Tibial artery (tissue), 4 donors: ENCODE measurements at places on chromosomes 6 and 20.

DNA sequence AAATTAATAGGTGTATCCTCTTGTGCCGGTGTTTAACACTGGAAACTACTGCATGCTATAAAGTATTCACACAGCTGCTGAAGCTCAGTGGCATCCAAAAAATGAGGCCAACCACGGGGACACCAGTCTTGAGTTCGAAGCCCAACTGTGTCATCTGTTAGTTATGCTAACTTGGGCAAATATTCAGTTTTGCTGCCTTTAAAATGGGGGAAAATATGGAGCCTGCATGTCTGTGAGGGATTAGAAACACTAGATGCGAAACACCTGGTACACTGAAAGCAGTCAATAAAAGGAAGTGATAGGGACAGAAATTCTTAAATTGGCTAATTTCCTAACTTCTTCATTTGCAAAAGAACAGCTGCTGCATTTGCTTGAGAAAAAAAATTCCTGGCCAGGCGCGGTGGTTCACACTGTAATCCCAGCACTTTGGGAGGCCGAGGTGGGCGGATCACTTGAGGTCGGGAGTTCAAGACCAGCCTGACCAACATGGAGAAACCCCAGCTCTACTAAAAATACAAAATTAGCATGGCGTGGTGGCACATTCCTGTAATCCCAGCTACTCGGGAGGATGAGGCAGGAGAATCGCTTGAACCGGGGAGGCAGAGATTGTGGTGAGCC is 36.6 kb upstream of the MLIP start:
- H3K27ac ChIP-seq = no peak overlapping the region
- H3K4me1 ChIP-seq = no peaks in the 10 kb centered on the region
- no peak overlapping the region for H3K4me3 ChIP-seq
- no peak for DNase-seq
- no peaks in the 10 kb centered on the region for H3K36me3 ChIP-seq

- no peaks in the 10 kb centered on the region for H3K27me3 ChIP-seq
- no peak overlapping the region for H3K4me3 ChIP-seq
- no peak for DNase-seq
- H3K36me3 ChIP-seq = no peaks in the 10 kb centered on the region
- H3K4me1 ChIP-seq = no peaks in the 10 kb centered on the region
These were observed 19.9 kb downstream of the SMPDL3A start for GRCh38 chr6:122809001-122809400.

DNA sequence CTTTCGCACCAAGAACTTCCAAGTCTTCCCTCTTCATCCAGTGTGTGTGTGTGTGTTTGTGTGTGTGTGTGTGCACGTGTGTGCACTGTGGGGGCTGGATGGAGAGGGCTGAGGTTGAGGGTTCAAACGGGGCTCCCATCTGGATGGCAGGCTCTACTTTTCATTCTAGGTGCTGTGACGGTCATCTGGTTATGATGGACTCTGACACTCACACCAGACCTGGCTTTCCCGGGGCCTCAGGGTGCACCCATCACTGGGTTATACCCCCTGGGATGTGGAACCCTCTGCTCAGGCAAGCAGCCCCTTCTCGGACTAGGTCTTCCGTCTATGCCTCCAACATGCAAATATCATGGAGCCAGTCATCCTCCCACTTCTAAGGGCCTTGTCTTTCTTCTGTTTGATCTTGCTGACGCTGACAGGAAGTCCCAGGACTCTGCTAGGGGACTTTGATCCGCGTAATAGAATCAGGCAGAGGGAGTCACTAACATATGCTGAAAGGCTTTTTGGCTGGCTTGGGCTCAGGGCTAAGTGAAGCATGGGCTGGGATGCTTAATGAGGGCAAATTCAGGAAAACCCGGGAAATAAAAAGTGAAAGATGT is 313.6 kb downstream of the CDC5L start:
- H3K4me3 ChIP-seq = no peak overlapping the region
- no peaks in the 10 kb centered on the region for H3K36me3 ChIP-seq
- H3K4me1 ChIP-seq = no peaks in the 10 kb centered on the region
- no peaks in the 10 kb centered on the region for H3K27me3 ChIP-seq

DNA sequence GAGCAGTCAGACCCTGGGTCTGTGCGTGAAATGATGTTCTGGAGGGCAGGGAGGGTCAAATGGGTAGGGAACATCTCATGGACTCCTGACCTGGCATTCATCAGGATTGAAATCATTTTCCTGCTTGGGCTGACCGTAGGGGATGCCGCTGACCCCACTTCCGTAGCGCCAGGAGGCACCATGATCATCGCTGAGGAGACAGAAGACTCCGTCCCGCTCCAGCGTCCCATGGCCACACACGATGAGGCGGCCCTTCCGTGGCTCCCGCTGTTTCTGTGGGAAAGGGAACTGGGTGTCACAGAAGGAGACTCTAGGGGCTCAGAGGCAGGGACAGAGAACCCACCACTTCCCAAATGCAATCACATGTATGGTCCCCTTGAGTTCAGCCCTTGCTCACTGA is 2.3 kb downstream of the NEU1 start:
- H3K36me3 ChIP-seq = peaks cover 35% of the 10 kb centered on the region
- no peaks in the 10 kb centered on the region for H3K4me1 ChIP-seq
- H3K4me3 ChIP-seq = no peak overlapping the region
- no peak overlapping the region for H3K27ac ChIP-seq

DNA sequence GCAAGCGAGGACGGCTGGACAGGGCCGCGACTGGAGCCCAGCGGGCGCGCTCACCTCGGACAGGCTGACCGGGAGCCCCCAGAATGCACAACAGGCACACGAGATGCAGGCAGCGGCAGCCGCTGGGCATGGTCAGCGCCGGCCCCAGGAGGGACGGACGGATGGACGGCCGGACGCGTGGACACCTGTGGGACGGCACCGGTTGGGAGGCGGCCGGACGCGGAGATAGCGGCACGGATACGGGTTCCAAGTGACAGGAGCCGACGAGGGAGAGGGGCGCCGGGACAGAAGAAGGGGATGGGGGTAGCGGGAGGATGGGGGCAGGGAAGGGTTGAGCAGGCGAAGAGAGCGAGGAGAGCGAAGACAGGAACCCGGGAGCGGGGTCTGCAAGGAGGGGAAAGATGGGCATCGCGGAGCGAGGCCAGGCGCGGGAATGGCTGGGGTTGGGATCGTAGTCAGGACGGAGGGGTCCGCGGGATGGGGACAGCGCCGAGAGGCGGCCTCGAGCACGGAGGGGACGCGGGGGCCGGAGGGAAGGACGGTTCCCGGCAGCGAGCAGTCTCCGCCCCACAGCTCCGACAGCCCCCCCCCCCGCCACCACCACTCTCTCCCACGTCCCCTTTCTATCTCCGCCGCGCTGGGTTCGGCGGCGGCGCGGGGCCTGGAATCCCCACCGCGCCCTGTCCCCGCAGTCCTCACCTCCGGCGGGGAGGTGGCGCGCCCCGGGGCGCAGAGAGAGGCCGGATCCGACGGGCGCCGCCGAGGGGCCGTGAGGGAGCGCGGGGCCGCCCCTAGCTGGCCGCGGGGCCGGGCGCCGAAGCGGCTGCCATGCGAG is 435 bp downstream of the DLK2 start:
- H3K27me3 ChIP-seq = no peaks in the 10 kb centered on the region
- H3K27ac ChIP-seq = no peak overlapping the region
- peak; percentile 89 for DNase-seq
- H3K4me1 ChIP-seq = peaks cover 10% of the 10 kb centered on the region
- peak overlapping the region; percentile 49 for H3K4me3 ChIP-seq
